ENCODE measurements at places on chromosomes 13 and 19.
A peak's percentile ranks its signal among the peaks of the same experiment; 100 is the strongest.

- no peak for DNase-seq
Measured at GRCh38 chr13:28753946-28754345, 35.2 kb upstream of the SLC46A3 start.

GRCh38 chr13:109160357-109160756 lies 530.9 kb downstream of the MYO16 start:
- DNase-seq: no peak

GRCh38 chr19:16922949-16923348 lies 34.1 kb downstream of the F2RL3 start:
- DNase-seq: no peak

DNA sequence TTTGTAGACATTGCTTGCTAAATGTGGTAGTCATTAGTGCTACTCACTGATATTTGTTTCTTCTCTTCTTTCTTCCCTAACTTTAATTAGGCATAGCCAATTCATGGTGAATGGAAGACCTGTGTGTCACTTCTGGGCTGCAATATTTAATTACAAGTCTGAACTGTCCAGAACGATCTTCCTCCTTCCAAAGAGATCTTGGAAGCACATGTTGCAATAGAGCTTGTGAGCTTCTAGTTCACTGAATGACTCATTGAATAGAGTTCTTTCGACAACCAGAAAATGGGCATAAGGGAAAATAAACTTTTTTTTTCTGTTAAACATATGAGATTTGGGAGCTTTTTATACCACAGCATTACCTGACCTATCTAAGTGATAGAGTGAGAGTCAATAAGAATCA lies 1264.6 kb downstream of the PCDH9 start:
- DNase-seq: no peak

DNA sequence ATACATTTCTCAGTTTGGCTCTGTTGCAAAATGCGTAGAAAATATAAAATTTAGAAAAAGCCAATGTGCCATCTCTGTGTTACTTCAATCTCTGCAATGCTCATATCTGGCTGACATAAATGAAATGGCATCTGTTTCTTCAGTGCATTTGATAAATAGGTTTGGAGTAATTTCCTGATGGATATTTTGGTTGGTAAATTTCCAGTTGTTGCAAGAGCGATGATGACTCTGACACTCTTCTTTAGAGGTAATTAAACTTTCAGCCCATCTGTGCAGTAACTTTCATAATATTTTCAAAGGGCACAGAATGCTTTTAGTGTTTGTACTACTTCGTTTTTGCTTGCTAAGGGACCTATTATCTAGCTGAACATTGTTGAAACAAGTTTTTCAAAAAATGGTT lies 1286.4 kb downstream of the PCDH9 start:
- DNase-seq: no peak

DNA sequence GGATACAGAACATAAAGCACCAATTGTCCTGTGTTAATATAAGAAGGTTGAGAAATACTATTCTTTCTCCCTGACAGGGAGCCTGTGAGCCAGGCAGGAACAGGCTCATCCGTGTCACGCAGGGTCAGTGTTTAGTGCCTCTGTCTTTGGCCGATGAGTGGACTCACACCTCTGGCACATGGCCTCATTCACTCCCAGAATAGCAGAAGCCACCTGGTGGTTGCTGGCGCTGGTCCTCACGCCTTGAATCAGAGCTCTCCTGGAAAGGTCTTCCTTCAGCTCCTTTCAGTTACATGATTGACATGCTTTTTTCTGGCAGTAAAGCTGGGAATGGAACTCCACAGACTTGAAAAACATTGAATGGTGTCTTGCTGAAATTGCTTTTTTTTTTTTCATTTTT lies 28.1 kb upstream of the SIAH3 start:
- DNase-seq: peak; percentile 14

GRCh38 chr13:71621174-71622124 lies 245.6 kb downstream of the DACH1 start:
- peak; percentile 39 for DNase-seq

GRCh38 chr19:10685210-10685609 lies 16.0 kb upstream of the QTRT1 start:
- DNase-seq: no peak

DNA sequence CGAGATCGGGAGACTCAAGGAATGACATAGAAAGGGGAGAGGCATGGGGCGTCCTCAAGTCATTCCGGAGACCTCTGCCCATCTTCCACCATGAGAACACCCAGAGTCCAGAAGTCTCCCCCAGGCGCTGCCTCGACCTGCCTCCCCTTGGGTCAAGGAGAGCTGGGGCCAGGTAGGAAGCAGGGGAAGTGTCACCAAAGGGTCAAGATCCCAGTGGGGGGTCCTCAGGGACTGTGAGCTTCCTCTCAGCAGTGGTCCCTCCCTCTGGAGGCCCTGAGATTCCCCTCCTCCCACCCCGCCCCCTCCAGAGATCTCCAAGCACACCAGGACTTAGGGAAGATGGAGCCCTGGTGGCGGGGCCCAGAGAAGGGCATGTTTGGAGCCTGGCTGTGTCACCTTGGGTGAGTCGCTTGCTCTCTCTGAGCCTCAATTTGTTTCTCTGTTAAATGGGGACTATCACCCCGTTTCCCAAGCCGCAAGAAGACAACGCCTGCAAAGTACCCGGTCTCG lies 919 bp downstream of the DACT3 start:
- DNase-seq: peak; percentile 39

- no peak for DNase-seq
Measured at GRCh38 chr13:84077271-84077670, 195.0 kb upstream of the SLITRK1 start.

DNA sequence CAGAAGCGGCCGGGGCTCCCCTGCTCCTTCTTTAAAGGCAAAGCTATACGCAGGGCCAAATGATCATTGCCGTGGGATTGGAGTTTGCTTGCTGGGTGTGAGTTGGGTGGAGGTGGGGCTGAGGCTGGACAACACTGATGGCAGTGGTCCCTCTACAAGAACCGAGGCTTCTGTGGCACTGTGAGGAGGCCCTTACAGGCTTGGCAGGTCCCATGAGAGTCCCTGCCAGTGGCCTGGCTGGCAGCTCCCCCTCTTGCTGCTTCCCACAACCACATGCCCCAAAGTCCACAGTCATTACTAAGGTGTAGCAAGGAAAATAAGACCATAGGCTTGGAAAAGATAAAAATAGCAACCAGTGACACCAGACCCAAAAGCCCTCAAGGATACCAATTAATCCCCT lies 98.4 kb downstream of the ANKRD10 start:
- no peak for DNase-seq

- DNase-seq: peak; percentile 33
Measured at GRCh38 chr19:16136185-16136999, 7.1 kb upstream of the HSH2D start.

GRCh38 chr13:100983111-100983510 lies 308.5 kb upstream of the TMTC4 start:
- DNase-seq: no peak

DNA sequence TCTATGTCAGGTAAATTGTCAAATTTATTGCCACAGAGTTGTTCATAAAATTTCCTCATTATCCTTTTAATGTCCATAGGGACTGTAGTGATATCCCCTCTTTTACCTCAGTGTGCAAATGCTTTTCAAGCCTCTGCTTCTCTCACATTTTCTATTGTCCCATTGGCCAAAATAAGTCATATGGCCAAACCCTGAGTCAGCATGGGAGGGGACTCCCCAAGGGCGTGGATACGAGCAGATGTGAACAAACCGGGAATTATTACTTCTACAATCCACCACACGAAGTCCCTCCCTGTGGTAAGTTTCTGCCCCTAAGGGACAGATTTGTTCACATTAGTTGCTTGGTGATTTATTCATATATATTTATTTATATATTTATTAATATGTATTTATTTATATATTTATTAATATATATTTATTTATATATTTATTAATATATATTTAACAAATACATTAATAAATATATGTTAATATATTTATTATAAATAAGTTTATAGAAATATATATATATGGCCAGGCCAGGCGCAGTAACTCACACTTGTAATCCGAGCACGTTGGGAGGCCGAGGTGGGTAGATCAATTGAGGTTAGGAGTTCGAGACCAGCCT lies 20.1 kb upstream of the CAMSAP3 start:
- DNase-seq: peak; percentile 26

- DNase-seq: peak; percentile 28
Measured at GRCh38 chr13:110683203-110683883, 22.6 kb downstream of the CARS2 start.

DNA sequence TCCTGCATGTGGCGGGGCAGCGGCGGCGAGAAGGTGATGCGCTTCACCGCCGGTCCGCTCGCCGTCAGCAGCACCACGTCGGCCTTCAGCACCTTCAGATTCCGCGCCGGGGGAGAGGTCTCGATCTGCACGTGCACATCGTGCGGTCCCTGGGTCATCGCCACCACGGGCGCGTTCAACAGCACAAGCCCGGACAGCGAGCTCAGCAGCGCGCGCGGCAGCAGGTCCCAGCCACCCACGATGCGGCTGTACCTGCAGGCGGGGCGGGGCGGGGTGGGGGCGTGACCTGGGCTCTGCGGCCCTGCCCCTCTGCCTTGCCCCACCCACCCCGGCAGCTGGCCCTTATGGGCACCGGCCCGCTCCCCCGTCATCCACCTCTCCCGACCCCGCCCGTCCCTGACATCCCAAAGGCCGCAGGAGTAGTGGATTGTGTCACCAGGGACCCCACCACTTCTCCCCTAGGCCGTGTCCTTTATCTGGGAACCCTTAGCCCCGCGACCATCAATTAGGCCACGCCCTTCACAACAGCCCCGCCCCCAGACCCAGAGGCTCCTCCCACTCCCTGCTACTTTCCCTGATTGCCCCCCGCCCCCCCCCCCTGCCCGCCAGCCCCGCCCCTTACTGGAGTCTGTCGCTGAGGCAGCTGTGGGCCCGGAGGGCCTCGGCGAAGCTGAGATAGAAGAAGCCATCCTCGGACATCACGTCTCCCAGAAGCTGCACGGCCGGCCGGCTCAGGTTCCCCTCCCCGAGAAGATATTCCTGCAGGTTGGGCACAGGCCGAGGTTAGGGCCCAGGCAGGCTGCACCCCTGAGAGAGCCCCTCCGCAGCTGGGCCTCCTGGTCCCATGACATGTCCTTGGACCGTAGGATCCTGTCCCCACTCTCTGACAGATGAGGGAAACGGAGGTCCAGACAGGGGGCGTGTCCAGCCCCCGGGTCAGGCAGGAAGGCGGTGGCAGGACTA lies 6.1 kb downstream of the IL4I1 start:
- DNase-seq: no peak

- DNase-seq: peak; percentile 27
Measured at GRCh38 chr19:39212375-39212742, 8.3 kb upstream of the SYCN start.

- peak; percentile 38 for DNase-seq
Measured at GRCh38 chr19:17348700-17349099, 11.3 kb downstream of the GTPBP3 start.

- DNase-seq: no peak
Measured at GRCh38 chr13:93260591-93260990, 34.0 kb downstream of the GPC6 start.

DNA sequence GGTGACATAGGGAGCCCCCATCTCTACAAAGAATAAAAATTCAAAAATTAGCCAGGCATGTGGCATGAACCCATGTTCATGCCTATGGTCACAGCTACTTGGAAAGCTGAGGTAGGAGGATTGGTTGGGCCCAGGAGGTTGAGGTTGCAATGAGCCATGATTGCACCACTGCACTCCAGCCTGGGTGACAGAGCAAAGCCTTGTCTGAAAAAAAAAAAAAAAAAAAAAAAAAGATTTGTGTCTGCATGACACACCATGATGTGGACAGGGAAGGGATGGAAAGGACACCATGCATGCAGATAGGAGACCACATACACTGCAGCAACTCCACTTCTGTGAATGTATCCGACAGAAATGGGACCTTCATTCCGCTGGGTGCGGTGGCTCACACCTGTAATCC lies 34.0 kb upstream of the HOMER3 start:
- DNase-seq: no peak

DNA sequence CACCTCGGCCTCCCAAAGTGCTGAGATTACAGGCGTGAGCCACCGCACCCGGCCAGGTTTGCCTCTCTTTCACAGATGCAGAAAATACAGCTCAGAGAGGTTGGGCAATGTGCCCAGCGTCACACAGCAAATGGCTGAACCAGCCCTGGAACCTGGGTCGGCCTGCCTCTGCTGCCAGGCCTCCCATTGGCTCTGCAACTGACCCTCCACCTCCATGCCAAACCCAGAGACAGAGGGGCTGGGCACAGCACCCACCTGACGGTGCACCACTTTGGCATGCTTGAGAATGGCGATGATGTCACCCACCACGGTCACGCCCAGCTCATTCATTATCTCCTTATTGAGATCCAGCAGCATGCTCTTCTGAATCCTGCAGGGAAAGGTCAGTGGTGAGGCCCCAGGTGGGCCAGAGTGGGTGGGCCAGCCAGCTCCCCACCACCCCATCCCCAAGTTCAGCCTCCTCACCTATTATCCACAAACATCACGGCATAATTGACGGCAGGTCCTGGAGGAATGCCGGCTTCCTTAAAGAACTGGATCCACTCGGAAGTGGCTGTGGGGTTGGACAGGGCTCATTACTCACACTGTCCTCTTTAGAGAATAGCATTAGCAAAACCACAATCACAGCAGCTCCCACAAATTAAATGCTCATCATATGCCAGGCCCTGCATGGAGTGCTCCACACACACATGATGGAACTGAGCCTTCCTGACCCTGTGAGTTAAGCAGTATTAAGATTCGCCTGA lies 12.2 kb downstream of the C19orf47 start:
- DNase-seq: no peak

DNA sequence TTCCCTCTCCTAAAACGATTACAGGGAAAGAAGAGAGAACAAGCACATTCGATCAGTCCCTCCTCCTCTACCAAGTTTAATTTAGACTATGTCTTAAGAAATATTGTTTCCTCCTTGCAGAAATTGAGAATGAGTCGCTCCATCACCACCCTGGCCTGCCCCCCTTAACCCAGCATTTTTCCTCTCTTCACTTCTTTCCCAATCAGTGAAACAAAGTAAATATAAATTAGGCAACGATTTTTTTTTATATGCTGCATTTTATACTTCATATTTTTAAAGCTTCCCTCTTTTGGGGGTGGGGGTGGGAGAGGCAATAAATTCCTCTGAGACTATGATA lies 300.0 kb downstream of the SPRY2 start:
- no peak for DNase-seq

DNA sequence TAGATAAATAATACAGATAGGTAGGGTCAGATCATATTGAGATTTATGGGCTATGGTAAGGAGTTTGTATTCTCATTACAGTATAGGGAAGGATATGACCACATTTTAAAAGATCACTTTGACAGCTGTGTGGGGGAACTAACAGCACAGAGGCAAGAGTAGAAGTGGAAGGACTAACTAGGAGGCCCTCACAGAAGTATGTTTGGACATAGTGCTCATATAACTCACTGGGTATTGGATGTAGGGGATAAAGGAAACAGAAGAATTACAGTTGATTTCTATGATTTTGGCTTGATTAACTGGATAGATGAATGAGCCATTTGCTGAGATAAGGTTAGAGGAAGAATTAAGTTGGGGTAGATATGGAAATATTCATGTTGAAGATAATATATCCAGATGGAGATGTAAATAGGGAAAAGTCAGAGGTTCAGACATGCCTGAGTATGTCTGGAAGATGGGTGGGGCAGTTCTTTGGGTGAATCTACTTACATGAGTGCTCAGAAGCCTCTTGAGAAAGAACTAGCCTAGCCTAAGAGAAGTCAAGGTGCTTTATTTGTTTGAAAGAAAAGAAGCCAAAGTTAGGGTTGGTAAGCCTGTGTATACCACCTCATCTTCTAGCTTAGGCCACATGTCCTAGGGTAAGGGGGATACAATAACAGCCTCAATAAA lies 133.4 kb downstream of the NDFIP2 start:
- DNase-seq: no peak
